HFF-Myc (cell line): ENCODE measurements at places on chromosomes 2 and 18.

DNA sequence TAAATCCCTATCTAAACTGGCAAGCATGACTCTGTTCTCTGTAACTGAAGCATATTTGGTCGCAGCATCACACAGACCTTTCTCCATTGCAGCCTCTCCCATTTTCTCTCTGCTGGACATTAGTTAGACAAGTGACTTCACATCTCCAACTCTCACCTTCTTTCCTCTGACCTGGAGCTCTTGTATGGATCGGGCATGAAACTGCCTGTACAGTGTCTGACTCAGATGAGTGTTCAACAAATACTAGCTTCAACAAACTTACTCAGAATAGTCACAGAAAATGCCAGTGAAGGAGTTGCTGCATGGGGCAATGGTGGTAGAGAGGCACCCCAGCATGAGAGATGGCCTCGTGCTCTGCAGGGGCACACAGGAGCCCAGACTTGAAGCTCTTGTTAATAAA is 104.7 kb upstream of the COPS8 start:
- DNase-seq = no peak

DNA sequence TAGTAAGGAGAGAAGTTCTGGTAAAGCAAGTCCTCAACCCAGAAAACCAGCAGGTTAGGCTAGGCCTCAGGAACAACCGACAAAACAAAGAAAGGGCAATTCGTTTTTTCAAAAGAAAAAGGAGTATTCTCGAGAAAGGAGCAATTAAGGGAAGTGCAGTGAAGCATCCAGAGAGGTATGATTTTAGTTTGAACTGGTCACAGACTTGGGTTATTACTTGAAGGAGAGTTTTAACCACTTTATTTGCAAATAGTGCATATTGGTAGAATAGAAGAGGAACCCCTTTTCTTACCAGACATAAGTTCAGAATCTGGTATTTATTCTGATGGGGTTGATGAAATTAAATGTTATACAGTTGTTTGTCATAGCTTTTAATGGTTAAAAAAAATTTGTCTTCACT is 110.0 kb upstream of the GCFC2 start:
- no peak for DNase-seq

- no peak for DNase-seq
Observed at GRCh38 chr2:178482437-178482836, 2.2 kb downstream of the PLEKHA3 start.

- DNase-seq = no peak
Observed at GRCh38 chr18:48743886-48744285, 205.1 kb downstream of the CTIF start.

- DNase-seq = no peak
Observed at GRCh38 chr2:173288561-173288960, 66.1 kb upstream of the CDCA7 start.

- no peak for DNase-seq
Observed at GRCh38 chr18:29378651-29379136, 1201.8 kb upstream of the CDH2 start.

GRCh38 chr2:3876685-3877084 is 173.3 kb downstream of the DCDC2C start:
- no peak for DNase-seq

- DNase-seq = no peak
Observed at GRCh38 chr2:232521959-232522622, 1.9 kb downstream of the PRSS56 start.

DNA sequence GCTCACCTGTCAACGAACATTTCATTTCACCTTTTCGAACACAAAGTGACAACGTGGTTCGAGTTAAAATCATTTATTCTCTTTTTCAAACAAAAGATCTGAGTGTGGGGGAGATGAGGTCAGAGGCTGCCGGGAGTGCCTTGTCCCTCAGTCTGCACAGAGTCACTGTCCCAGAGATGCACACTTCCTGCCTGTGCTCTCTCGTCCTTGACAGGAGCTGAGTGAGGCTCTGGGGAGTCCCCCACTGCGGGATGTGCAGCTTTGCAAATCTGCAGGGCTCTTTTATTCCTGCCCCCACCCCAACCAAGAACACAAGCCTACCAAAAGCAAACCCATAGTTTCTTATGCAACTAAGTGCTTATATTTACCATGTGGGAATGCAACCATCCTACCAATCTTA is 497.8 kb downstream of the EIPR1 start:
- no peak for DNase-seq

GRCh38 chr2:12141618-12142258 is 395.3 kb downstream of the LPIN1 start:
- DNase-seq = no peak
